ENCODE measurements at places on chromosomes 5 and 9.

DNA sequence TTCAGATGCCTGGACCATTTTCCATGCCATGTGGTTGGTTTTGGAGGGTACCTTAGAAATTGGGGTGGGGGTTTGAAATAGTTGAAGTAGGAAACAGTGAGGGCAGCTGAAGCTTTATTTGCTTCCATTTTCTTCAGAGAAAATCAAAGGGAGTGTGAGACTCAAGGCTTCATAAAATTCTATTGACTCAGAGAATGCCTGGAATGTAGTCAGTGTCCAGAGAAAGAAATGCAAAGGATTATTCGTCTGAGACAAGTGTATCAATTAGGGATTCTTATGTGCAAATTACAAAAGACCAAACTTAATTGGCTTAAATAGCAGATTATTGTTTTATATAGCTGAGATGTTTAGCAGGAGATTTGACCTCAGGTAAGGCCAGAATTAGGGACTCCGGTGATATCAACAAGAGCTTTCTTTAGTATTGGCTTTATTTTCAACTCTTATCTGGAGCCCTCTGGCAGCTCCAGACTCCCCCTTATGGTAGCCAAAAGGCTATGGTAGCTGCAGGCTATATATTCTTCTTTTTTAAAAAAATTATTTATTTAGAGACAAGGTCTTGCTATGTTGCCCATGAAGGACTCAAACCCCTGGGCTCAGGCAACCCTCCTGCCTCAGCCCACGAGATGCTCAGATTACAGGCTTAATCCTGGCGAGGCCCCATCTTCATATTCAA lies 38.9 kb downstream of the PTTG1 start:
- H3K36me3 ChIP-seq, result no peaks in the 10 kb centered on the region
- no peak overlapping the region for H3K4me3 ChIP-seq
- H3K4me1 ChIP-seq, result peaks cover 42% of the 10 kb centered on the region
- peaks cover 2% of the 10 kb centered on the region for H3K27me3 ChIP-seq

DNA sequence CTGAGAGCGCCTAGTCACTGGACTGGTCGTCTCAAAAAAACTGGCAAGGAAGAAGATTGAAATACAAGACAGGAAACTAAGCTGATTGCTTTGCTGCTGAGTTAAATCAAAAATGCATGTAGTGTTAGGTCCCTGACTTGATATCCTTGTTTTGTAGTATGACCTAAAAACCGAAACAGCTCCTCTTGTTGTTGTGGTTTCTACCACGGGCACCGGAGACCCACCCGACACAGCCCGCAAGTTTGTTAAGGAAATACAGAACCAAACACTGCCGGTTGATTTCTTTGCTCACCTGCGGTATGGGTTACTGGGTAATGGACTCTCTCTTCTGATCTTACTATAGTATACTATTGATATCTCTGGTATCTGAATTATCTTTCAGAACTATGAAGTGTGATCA lies 4.3 kb downstream of the MTRR start:
- peak overlapping the region; percentile 86 for H3K27ac ChIP-seq
- H3K4me3 ChIP-seq, result peak overlapping the region; percentile 67
- no peak for DNase-seq

GRCh38 chr5:137761566-137761965 lies 7.4 kb upstream of the HNRNPA0 start:
- no peaks in the 10 kb centered on the region for H3K4me1 ChIP-seq
- H3K4me3 ChIP-seq, result no peak overlapping the region
- peaks cover 7% of the 10 kb centered on the region for H3K36me3 ChIP-seq
- no peaks in the 10 kb centered on the region for H3K27me3 ChIP-seq
- no peak overlapping the region for H3K27ac ChIP-seq

GRCh38 chr5:14526493-14526892 lies 55.1 kb upstream of the OTULINL start:
- H3K36me3 ChIP-seq, result no peaks in the 10 kb centered on the region
- no peaks in the 10 kb centered on the region for H3K27me3 ChIP-seq
- DNase-seq, result no peak

DNA sequence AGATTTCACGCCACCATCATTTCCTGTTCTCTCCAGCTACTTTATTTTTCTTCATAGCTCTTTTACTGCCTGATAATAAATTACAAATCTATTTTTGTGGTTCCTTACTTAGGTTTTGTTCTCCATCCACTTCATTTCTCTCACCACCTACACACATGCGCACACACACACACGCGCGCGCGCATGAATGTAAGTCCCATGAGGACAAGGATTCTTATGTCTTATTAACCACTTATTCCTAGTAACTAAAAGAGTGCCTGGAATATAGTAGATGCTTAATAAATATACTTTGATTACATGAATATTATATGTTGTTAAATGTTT lies 116.5 kb downstream of the TRPM6 start:
- H3K4me1 ChIP-seq, result peaks cover 14% of the 10 kb centered on the region
- no peaks in the 10 kb centered on the region for H3K36me3 ChIP-seq
- peak overlapping the region; percentile 3 for H3K27ac ChIP-seq

- H3K36me3 ChIP-seq, result no peaks in the 10 kb centered on the region
- H3K27ac ChIP-seq, result no peak overlapping the region
- H3K4me1 ChIP-seq, result peaks cover 5% of the 10 kb centered on the region
- DNase-seq, result no peak
Measured at GRCh38 chr5:176560364-176560763, 11.2 kb downstream of the CDHR2 start.

GRCh38 chr5:42781584-42781983 lies 25.0 kb downstream of the CCDC152 start:
- DNase-seq, result no peak
- H3K4me1 ChIP-seq, result no peaks in the 10 kb centered on the region
- no peaks in the 10 kb centered on the region for H3K27me3 ChIP-seq
- H3K27ac ChIP-seq, result no peak overlapping the region
- H3K4me3 ChIP-seq, result no peak overlapping the region
- H3K36me3 ChIP-seq, result peaks cover 18% of the 10 kb centered on the region

DNA sequence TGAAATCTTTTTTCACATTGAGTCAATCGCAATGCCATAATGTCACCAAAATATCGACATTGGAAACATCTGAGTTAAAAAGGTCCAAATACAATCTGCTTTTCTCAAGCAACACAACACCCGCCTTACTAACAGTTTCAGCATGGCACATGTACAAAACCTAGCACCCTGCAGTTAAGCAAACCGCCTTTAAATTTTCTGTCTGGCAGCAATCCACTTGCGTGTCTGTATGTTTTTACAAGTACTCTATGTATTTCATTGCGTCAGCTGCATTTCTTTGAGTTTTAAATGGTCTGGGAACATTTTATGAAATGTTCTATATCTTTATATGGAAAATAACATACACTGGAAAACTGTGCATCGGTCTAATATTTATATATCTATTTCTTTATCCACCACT lies 134.6 kb downstream of the DENND1A start:
- H3K4me1 ChIP-seq, result peaks cover 18% of the 10 kb centered on the region
- no peak overlapping the region for H3K27ac ChIP-seq
- H3K4me3 ChIP-seq, result no peak overlapping the region
- peaks cover 6% of the 10 kb centered on the region for H3K36me3 ChIP-seq

DNA sequence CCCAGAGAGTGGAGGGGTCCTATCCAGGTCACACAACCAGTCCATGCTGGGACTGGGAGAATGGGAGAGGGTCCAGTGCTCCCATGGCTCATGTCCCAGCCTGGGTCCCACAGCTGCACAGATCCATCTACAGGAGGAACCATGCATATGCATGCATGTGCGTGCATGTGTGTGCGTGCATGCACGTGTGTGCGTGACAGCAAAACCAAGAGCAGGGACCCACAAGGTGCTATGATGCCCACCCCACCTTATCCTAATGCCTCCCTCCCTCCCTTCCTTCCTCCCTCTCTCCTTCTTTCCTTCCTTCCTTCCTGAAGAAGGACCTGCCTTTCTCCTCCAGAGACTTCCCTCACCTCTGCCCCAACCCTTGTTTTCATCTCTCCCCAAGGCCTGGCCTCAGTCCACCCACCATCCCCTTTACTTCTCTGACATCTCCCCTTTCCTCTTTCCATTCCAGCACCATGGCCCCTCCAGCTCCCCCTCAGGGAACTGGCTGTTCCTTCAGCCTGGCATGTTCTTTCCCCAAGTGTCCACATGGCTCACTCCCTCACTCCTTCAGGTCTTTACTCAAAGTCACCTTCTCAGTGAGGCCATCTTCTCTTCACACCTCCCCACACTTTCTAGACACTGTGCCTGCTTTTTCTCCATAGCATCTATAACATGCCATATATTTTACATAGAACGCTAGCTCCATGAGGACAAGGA lies 21.8 kb downstream of the AQP7 start:
- no peaks in the 10 kb centered on the region for H3K36me3 ChIP-seq
- DNase-seq, result no peak
- H3K4me3 ChIP-seq, result no peak overlapping the region
- H3K27me3 ChIP-seq, result no peaks in the 10 kb centered on the region
- H3K27ac ChIP-seq, result no peak overlapping the region

- H3K36me3 ChIP-seq, result no peaks in the 10 kb centered on the region
- no peaks in the 10 kb centered on the region for H3K27me3 ChIP-seq
- H3K27ac ChIP-seq, result no peak overlapping the region
- no peak for DNase-seq
Measured at GRCh38 chr5:98460536-98460935, 312.9 kb upstream of the RGMB start.

DNA sequence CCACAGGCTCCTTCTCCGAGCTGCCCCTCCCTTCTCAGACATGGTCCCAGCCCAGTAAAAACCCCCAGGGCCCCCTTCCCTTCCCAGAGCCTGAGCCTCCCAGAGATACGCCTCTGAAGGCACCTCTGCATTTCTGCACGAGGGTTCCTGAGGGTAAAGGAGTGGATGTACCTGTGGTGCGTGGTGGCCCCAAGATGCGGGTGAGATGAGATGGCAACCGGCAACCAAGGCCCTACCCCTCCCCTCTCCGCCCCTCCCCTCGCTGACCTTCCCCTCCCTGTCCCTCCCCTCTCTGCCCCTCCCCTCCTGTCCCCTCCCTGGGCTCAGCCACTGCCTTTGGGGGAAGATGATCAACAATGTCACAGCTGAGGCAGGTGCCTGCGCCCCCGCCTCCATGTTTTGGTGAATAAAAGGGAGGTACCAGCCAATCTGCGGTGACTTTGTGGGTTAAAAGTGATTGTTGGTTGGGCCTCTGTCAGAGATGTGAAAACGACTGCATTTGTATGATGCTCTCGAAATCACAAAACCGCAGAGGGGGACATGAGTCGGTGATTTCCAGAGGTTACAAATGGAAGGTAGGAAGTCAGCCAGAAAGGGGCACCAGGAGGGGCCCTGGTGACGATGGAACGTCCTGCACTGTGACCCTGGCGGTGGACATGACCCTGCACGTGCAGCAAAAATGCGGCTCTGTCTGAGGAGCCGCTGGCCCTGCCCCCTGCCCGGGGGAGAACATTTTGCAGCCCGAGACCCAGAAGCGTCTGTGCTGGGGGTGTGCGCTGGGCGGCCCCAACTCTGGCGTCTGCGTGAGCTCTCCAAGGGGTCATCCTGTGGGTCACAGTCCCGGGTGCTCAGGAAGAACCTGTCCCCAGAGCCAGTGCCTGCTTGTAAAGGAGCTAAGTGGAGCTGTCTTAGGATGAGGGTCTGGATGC lies 3.7 kb downstream of the LCN9 start:
- no peak overlapping the region for H3K4me3 ChIP-seq

DNA sequence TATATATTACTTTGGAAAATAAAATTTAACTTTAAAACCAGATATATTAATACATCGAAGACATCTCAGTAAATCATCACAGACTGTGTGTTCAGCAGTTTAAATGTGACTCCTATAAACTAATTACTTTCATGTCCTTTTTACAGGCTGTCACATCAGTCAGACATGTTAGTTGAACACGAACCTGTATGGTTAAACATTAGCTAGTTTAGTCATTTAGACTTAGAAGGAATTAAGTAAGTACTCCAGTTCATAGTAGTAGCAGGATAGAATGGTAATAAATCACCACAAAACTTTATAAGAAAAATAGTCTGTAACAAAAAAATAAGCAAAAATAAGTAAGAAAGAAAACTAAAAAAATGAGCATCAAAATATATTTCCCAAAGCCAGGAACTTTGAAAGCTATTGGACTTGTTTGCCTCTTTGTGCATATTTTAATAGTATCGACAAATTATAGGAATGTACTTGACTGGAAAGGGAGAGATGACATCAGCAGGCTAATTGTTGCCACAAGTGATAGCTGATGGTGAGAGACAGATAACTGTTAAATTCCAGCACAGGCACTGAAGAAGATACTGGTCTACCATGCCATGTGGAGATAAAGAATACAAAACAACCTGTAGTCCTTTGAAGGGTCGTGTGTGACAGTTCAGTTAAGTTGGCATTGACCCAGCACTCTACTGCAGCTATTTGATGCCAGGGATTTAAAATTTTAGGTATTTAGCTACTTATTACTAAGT lies 83.9 kb downstream of the RIC1 start:
- no peaks in the 10 kb centered on the region for H3K27me3 ChIP-seq
- no peak overlapping the region for H3K27ac ChIP-seq
- DNase-seq, result no peak
- H3K36me3 ChIP-seq, result peaks cover 45% of the 10 kb centered on the region
- H3K4me1 ChIP-seq, result peaks cover 23% of the 10 kb centered on the region
- no peak overlapping the region for H3K4me3 ChIP-seq

GRCh38 chr9:13576101-13576500 lies 296.6 kb upstream of the MPDZ start:
- H3K36me3 ChIP-seq, result no peaks in the 10 kb centered on the region
- H3K4me1 ChIP-seq, result no peaks in the 10 kb centered on the region
- no peak overlapping the region for H3K4me3 ChIP-seq
- DNase-seq, result no peak
- H3K27ac ChIP-seq, result no peak overlapping the region
- no peaks in the 10 kb centered on the region for H3K27me3 ChIP-seq

DNA sequence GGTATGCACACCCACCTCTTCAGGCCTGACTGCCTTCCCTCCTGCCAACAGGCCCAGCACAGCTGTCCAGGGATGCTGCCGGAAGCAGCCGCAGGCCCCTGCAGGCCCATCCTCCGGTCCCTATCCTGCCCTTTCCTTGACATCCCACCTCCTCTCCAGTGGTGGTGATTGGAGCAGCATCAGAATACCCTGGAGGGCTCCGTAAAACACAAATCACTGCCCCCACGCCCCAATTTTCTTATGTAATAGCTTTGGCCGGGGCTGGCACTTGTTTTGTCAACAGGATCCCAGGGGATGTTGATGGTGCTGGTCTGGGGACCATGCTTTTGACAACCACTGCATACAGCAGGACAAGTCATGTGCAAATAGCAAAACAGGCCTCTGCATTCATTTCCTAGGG lies 274.5 kb downstream of the GADD45G start:
- H3K27me3 ChIP-seq, result no peaks in the 10 kb centered on the region
- H3K4me3 ChIP-seq, result no peak overlapping the region
- H3K36me3 ChIP-seq, result no peaks in the 10 kb centered on the region
- no peaks in the 10 kb centered on the region for H3K4me1 ChIP-seq

- DNase-seq, result no peak
- no peak overlapping the region for H3K27ac ChIP-seq
- peaks cover 4% of the 10 kb centered on the region for H3K4me1 ChIP-seq
Measured at GRCh38 chr9:114094971-114095370, 4.1 kb downstream of the KIF12 start.

- H3K36me3 ChIP-seq, result no peaks in the 10 kb centered on the region
- H3K4me1 ChIP-seq, result no peaks in the 10 kb centered on the region
- H3K4me3 ChIP-seq, result no peak overlapping the region
- DNase-seq, result no peak
- peaks cover 44% of the 10 kb centered on the region for H3K27me3 ChIP-seq
- no peak overlapping the region for H3K27ac ChIP-seq
Measured at GRCh38 chr5:168341178-168341577, 49.7 kb downstream of the WWC1 start.
